ENCODE measurements at places on chromosomes 12 and 14.

- no peaks in the 10 kb centered on the region for H3K27me3 ChIP-seq
- no peak overlapping the region for H3K27ac ChIP-seq
- no peak overlapping the region for H3K4me3 ChIP-seq
- no peaks in the 10 kb centered on the region for H3K36me3 ChIP-seq
- DNase-seq: no peak
Observed at GRCh38 chr14:69985463-69985862, 106.2 kb downstream of the SMOC1 start.

DNA sequence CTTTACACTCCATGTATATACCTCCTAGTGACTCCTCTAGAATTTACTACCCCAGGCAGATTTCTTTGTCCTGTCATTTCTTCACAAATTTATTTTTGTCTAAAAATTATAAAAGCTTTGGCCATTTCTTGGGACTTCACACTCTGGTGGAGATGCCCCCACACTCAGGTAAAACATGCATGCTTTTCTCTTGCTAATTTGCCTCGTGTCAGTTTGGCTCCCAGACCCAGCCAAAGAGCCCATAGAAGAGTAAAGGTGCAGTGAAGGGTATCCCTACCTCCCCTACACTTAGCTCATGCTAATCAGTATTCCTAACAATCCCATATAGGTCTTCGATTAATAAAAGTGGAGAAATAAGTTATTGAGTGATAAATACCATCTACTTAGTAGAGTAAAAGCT is 256.5 kb upstream of the KRR1 start:
- no peaks in the 10 kb centered on the region for H3K27me3 ChIP-seq
- no peak overlapping the region for H3K4me3 ChIP-seq
- no peaks in the 10 kb centered on the region for H3K36me3 ChIP-seq
- H3K27ac ChIP-seq: no peak overlapping the region

- H3K4me3 ChIP-seq: no peak overlapping the region
- no peaks in the 10 kb centered on the region for H3K4me1 ChIP-seq
- no peaks in the 10 kb centered on the region for H3K36me3 ChIP-seq
- H3K27me3 ChIP-seq: no peaks in the 10 kb centered on the region
- DNase-seq: no peak
- no peak overlapping the region for H3K27ac ChIP-seq
Observed at GRCh38 chr14:98773814-98774213, 498.2 kb downstream of the BCL11B start.

DNA sequence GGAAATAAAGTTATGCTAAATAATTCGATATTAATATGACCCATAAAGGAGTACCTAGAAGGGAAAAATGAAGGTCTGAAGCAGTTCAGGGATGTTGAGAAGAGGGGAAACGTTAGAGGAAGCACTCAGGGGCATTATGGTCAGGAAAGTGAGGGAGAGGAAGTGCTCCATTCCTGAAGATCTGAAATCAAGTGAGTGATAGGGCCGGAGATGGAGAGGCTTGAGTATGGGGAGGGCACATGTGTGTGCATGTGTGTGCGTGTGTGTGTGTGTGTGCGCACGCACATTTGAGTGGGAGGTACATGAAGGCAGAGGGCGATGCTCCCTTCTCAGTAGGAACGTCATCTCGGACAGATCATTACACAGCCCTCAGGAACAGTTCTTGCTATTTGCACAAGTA is 4.9 kb upstream of the DCD start:
- H3K4me3 ChIP-seq: no peak overlapping the region
- no peaks in the 10 kb centered on the region for H3K27me3 ChIP-seq
- DNase-seq: no peak
- H3K4me1 ChIP-seq: no peaks in the 10 kb centered on the region

GRCh38 chr12:87861791-87862190 is 167.4 kb downstream of the C12orf50 start:
- H3K4me3 ChIP-seq: no peak overlapping the region
- H3K27ac ChIP-seq: no peak overlapping the region
- no peaks in the 10 kb centered on the region for H3K4me1 ChIP-seq
- H3K27me3 ChIP-seq: no peaks in the 10 kb centered on the region

GRCh38 chr14:24798911-24799462 is 165.0 kb upstream of the GZMB start:
- no peaks in the 10 kb centered on the region for H3K4me1 ChIP-seq
- H3K4me3 ChIP-seq: no peak overlapping the region
- no peaks in the 10 kb centered on the region for H3K36me3 ChIP-seq
- H3K27me3 ChIP-seq: no peaks in the 10 kb centered on the region
- no peak overlapping the region for H3K27ac ChIP-seq
- DNase-seq: no peak

DNA sequence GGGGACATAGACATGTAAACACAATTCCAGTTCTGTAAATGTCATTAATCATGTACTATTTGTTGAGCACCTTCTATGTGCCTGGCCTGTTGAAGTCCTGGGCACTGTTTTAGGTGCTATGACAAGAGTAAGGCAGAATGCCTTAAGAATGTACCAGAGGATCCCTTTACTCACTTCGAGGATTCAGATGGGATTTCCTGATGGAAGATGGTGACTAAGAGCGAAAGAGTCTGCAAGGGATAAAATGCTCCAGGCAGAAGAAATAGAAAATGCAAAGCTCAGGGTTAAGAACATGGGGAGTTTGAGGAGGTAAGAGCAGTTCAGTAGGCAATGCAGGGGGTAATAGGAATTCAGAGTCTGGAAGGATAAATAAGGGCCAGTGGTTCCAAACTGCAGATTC is 671.3 kb upstream of the TBX3 start:
- no peak for DNase-seq
- H3K4me1 ChIP-seq: peaks cover 33% of the 10 kb centered on the region
- H3K4me3 ChIP-seq: no peak overlapping the region
- no peaks in the 10 kb centered on the region for H3K36me3 ChIP-seq
- no peaks in the 10 kb centered on the region for H3K27me3 ChIP-seq

GRCh38 chr12:92639017-92639416 is 63.8 kb upstream of the PLEKHG7 start:
- H3K4me3 ChIP-seq: no peak overlapping the region
- H3K27me3 ChIP-seq: no peaks in the 10 kb centered on the region
- no peaks in the 10 kb centered on the region for H3K36me3 ChIP-seq
- no peak for DNase-seq
- H3K27ac ChIP-seq: no peak overlapping the region

GRCh38 chr14:24098927-24099813 is 5.1 kb downstream of the PCK2 start:
- DNase-seq: no peak
- H3K27me3 ChIP-seq: no peaks in the 10 kb centered on the region
- H3K4me1 ChIP-seq: peaks cover 14% of the 10 kb centered on the region

DNA sequence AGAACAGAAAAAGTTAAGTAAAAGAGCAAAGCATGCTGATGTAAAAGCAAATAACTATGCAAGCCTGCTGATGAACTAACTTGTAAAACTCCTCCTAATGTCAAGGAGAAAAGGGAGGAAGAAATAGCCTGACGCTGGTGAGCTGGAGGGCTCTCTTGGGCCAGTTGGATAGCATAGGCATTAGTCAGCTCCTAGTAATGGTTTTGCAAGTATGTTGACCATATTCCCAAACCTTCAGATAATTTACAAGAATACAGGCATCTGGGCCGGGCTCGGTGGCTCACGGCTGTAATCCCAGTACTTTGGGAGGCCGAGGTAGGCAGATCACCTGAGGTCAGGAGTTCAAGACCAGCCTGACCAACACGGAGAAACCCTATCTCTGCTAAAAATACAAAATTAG is 871.4 kb downstream of the C12orf50 start:
- H3K27ac ChIP-seq: no peak overlapping the region
- no peaks in the 10 kb centered on the region for H3K36me3 ChIP-seq
- H3K4me3 ChIP-seq: no peak overlapping the region
- H3K4me1 ChIP-seq: no peaks in the 10 kb centered on the region
- no peak for DNase-seq

GRCh38 chr12:49903700-49904423 is at the start of gene FAIM2:
FAIM2 (minus strand) TSS chr12:49903900; CDS start chr12:49903792, 108 bp downstream.
- no peak for DNase-seq
- H3K4me3 ChIP-seq: peak within 1 kb of the TSS; percentile 31
- no peaks in the 10 kb centered on the region for H3K4me1 ChIP-seq
- H3K36me3 ChIP-seq: no peaks in the 10 kb centered on the region
- peak within 1 kb of the TSS; percentile 68 for H3K27ac ChIP-seq

- no peak overlapping the region for H3K27ac ChIP-seq
- H3K36me3 ChIP-seq: no peaks in the 10 kb centered on the region
- peaks cover 4% of the 10 kb centered on the region for H3K27me3 ChIP-seq
- no peaks in the 10 kb centered on the region for H3K4me1 ChIP-seq
- H3K4me3 ChIP-seq: no peak overlapping the region
Observed at GRCh38 chr14:104218361-104219180, 80.2 kb downstream of the KIF26A start.

DNA sequence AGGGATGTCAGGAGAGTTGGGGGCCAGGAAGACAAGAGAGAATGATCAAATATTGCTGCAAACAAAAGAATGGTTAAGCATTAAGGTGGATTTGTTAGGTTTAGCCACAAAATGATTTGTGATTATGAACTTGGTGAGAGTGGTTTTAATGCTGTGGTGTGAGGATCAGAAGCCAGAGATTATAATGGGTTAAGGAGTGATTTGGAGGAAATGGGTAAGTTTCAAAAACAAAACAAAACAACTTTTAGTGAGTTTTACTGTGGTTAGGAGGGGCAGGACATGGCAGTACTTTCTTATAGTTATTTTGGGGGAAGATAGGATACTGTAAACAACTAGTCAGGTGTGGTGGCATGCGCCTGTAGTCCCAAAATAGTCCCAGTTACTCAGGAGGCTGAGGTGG is 24.0 kb downstream of the DIP2B start:
- H3K36me3 ChIP-seq: no peaks in the 10 kb centered on the region
- no peaks in the 10 kb centered on the region for H3K27me3 ChIP-seq
- peaks cover 45% of the 10 kb centered on the region for H3K4me1 ChIP-seq
- DNase-seq: no peak
- H3K4me3 ChIP-seq: no peak overlapping the region
- H3K27ac ChIP-seq: no peak overlapping the region

- H3K27me3 ChIP-seq: no peaks in the 10 kb centered on the region
- DNase-seq: no peak
- H3K4me1 ChIP-seq: peaks cover 25% of the 10 kb centered on the region
- no peak overlapping the region for H3K4me3 ChIP-seq
Observed at GRCh38 chr12:28963554-28963953, 185.5 kb upstream of the FAR2 start.

- peak overlapping the region; percentile 90 for H3K4me3 ChIP-seq
- no peak for DNase-seq
- H3K36me3 ChIP-seq: no peaks in the 10 kb centered on the region
Observed at GRCh38 chr12:57521525-57522010, 1.1 kb upstream of the MBD6 start.

DNA sequence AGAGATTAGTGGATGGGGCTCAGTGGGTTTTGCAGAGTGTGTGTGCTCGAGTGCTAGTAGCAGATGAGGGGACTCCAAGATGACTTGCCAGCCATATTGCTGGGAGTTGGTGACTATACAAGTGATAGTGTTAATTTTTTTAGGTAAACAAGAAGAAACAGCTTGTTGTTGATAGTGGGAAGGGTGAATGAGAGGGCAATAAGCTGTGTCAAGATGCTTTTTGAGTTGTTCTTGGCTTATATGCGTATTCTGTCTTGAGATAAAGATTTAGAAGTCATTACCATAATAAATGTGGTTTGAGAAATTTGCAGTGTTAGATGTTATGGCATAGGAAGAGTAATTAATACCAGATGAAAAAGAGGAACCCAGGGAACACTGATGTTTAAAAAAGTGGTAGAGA is 75.3 kb downstream of the RCOR1 start:
- DNase-seq: no peak
- peaks cover 5% of the 10 kb centered on the region for H3K4me1 ChIP-seq
- no peaks in the 10 kb centered on the region for H3K36me3 ChIP-seq

DNA sequence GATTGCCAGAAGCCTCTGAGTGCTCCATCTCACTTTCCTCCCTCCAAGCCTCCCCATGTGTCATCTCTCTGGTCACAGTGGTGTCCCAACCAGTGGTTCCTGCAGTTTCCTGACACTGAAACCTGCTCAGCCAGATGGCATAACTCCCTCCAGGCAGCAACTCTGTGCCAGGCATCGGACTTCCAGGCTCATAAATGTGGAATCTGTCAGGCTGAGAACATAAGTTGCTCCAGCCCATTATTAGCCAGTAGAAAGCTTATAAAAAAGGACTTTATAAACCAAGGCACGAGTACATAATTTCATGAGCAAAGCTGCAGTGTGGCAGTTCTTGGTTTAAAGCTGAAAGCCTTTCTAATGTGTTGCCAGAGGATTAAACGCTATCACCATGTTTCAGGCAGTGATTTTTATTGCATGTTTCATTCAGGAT is 194.3 kb downstream of the DACT1 start:
- H3K27ac ChIP-seq: no peak overlapping the region
- peaks cover 9% of the 10 kb centered on the region for H3K4me1 ChIP-seq
- H3K4me3 ChIP-seq: no peak overlapping the region

DNA sequence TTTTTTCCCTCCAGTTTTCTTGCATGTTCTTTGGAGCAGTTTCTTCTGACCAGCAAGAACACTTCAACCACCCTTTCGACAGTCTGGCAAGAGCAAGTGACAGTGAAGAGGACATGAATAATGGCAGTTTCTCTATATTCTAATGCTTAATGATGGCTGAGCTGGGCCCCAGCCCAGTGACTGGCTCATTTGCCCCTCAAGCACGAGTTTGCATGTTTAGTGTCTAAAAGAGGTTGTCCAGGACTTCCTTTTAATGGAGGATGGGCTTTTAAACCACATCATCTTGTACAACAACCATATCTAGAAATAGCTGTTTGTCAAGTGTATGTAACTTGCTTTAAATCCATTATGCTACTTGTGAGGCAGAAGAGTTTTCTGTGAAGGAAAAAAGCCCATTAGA is 28.4 kb downstream of the RAD9B start:
- no peak for DNase-seq
- no peak overlapping the region for H3K4me3 ChIP-seq
- H3K27me3 ChIP-seq: no peaks in the 10 kb centered on the region
- H3K36me3 ChIP-seq: peaks cover 10% of the 10 kb centered on the region

- no peak for DNase-seq
- peaks cover 12% of the 10 kb centered on the region for H3K4me1 ChIP-seq
- no peak overlapping the region for H3K4me3 ChIP-seq
- no peak overlapping the region for H3K27ac ChIP-seq
- H3K36me3 ChIP-seq: no peaks in the 10 kb centered on the region
Observed at GRCh38 chr12:28550757-28551704, 360.8 kb downstream of the CCDC91 start.

DNA sequence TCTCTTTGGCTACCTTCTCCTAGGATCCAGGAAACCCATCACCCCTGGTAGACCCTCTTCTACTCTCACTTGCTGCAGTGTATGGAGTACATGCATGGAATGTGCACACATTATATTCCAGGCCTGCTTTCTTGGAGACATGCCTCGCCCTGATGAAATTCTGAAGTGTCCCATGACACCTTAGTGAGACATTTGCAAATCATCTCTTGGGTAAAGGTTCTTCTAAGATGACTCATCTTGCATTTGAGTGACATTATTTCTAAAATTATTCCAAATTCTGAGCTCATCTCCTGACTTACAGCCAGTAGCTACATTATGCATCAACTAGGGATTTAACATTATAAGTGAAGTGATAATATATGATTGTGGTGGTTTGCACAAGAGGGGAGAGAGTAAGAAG is 49.8 kb downstream of the SDR9C7 start:
- no peak overlapping the region for H3K4me3 ChIP-seq
- H3K27ac ChIP-seq: no peak overlapping the region
- H3K4me1 ChIP-seq: no peaks in the 10 kb centered on the region

- H3K4me1 ChIP-seq: no peaks in the 10 kb centered on the region
- no peak overlapping the region for H3K27ac ChIP-seq
- no peaks in the 10 kb centered on the region for H3K36me3 ChIP-seq
- no peak for DNase-seq
- no peak overlapping the region for H3K4me3 ChIP-seq
Observed at GRCh38 chr14:31068235-31068634, 42.1 kb upstream of the STRN3 start.
